Non-pigmented ciliary epithelial cell (primary cell): ENCODE measurements at places on chromosomes 12 and 14.

- DNase-seq: no peak
Measured at GRCh38 chr12:116325336-116325664, 47.8 kb upstream of the MED13L start.

DNA sequence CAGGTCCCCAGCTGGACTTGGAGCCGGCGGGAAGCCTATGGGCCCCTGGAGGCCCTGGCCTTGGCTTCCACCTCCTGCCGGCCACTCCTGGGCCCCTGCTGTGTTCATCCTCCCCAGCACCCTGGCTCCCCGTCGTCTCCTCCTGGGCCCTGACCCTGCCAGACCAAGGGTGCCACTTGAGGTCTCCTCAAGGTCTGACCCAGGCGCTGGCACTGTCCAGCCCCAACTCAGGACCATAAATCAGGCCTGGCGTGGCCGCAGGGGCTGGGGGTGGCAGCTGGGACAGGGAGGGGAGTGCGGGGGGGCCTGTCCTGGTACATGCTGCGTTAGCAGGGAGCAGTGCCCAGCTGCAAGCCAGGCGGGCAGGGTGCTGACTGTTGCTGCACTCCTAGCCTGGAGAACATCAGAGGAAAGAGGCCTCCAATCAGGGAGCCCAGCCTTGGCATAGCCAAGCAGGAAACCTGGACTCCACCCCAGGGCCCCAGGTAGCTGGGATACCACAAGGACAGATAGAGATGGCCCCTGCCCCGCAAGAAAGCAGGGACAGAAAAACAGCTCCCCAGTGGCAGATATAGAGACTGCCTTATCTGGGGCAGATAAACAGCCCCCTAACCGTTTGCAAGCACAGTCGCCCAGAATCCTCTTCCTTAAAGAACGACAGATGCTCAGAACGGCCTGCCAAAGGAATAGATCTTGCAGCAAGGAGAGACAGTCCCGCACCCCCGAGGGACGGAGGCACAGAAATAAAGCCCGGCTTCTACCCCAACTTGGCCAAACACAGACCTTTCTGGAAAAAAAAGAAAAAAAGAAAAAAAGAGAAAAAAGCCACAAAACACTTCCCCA lies 6.5 kb upstream of the ATG101 start:
- DNase-seq: no peak

- no peak for DNase-seq
Measured at GRCh38 chr12:10027311-10027710, 3.2 kb upstream of the CLEC9A start.

GRCh38 chr12:124295431-124296058 lies 652 bp downstream of the RFLNA start:
- DNase-seq: no peak

GRCh38 chr12:50598321-50598862 lies 93.6 kb downstream of the DIP2B start:
- no peak for DNase-seq

- no peak for DNase-seq
Measured at GRCh38 chr12:70590549-70591226, 46.5 kb downstream of the PTPRB start.

DNA sequence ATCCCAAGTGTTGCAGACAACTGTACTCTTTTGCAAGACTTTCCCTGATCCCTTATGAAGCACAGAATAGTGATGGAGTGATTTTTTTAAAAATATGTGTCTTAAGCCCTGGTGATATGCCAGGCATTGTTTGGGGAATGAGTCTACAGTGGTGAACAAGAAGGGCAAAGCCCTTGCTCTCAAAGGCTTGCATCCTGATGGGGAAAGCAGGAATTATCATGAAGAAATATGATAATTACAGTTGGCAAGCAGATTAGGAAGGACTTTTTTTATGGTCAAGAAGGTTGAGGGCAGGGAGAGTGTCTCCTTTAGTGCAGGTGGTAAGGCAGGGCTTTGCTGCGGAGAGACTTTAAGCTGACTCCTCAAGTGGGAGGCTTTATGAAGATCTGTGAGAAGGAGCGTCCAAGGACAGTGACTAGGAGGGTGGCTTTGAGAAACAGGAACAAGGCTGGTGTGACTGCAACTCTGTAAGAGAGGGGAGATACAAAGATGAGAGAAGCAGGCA lies 100.2 kb downstream of the SYNE2 start:
- DNase-seq: no peak

- DNase-seq: no peak
Measured at GRCh38 chr14:53603994-53604393, 352.6 kb downstream of the BMP4 start.

- no peak for DNase-seq
Measured at GRCh38 chr12:53743266-53744129, 8.3 kb downstream of the CISTR start.

DNA sequence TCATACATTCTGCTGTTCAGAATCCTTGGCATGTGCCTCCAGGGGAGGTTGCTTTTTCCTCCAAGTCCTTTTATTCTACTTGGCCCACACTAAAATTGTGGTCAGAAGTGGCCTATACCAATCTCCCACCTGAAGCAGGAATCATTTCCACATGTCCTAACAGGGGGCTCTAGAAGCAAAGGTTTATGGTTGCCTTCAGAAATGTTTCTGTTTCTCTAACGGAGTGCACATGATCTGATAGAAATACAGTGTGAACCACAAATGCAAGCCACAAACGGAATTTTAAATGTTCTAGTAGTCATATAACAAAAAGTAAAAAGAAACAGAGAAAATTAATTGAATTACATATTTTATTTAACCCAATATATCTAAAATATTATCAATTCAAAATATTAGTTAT lies 4.0 kb downstream of the PTGER2 start:
- DNase-seq: no peak

DNA sequence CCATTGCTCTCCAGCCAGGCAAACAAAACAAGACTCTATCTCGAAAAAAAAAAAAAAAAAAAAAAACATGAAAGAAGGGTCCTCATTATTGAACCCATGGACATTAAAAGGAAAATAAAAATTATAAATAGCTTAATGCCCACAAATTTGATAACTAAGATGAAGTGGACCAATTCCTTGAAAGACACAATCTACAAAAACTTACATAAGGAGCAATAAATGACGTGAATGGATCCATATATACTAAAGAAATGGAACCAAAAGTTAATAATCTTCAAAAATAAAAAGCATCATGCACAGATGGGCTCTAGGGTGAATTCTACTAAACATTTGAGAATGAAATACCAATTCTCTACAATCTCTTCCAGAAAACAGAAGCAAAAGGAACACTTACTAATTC lies 47.7 kb upstream of the AP4S1 start:
- DNase-seq: no peak

- no peak for DNase-seq
Measured at GRCh38 chr14:94046696-94047250, 20.6 kb downstream of the OTUB2 start.

DNA sequence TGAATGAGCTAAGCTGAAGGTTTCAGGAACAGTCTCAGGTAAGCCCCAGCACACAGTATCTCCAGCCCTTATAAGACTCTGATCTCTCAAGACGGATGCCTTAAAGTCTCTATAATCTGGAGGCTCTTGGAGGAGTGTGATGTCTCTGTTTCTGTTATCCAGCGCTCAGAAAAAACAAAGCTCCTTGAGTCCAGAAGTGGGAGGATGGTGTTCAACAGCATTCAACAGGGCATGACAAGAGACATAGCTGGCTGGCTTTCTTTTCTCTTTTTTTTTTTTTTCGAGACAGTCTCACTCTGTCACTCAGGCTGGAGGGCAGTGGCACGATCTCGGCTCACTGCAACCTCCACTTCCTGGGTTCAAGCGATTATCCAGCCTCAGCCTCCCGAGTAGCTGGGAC lies 31.6 kb upstream of the TESC start:
- DNase-seq: no peak

GRCh38 chr14:80005561-80005960 lies 205.7 kb downstream of the DIO2 start:
- no peak for DNase-seq
